ENCODE measurements at places on chromosomes 4 and X.
A peak's percentile ranks its signal among the peaks of the same experiment; 100 is the strongest.

DNA sequence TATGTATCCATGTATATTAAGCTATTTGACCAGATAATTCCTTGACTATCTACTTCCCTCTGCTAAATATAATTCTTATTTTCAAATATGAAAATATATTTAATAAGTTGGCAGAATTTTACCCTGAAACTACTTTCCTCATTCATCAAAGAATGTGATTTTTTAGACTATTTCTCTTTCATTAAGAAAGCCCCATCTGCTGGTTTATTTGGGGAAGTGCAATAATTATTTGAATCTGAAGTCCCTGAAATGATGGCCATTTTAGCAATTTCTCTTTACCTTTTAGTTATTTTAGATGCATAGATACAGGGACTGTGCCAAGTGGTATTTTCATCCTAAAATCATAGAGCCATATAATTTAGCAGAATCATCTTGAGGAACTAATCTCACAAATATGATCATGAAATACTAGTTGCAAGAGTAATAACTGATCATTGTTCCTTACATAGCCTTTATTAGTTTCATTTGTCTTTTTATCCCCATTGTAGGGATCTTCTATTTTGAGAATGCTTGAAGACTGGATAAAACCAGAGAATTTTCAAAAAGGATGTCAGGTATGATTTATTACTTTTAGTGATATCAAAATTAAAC lies 39.0 kb downstream of the ENPEP start:
- no peaks in the 10 kb centered on the region for H3K36me3 ChIP-seq
- peaks cover under 1% of the 10 kb centered on the region for H3K27me3 ChIP-seq
- peak overlapping the region; percentile 13 for H3K4me3 ChIP-seq
- no peak overlapping the region for H3K27ac ChIP-seq
- DNase-seq, result no peak

- no peak overlapping the region for H3K4me3 ChIP-seq
- H3K27me3 ChIP-seq, result no peaks in the 10 kb centered on the region
- H3K27ac ChIP-seq, result no peak overlapping the region
- no peak for DNase-seq
- H3K4me1 ChIP-seq, result peaks cover under 1% of the 10 kb centered on the region
These were observed 73.8 kb upstream of the MXD4 start for GRCh38 chr4:2335729-2336101.

- no peak for DNase-seq
- no peaks in the 10 kb centered on the region for H3K27me3 ChIP-seq
- H3K4me3 ChIP-seq, result no peak overlapping the region
- no peaks in the 10 kb centered on the region for H3K4me1 ChIP-seq
- no peak overlapping the region for H3K27ac ChIP-seq
- H3K36me3 ChIP-seq, result no peaks in the 10 kb centered on the region
These were observed 343.9 kb downstream of the UNC5C start for GRCh38 chr4:95204873-95205272.

- no peaks in the 10 kb centered on the region for H3K27me3 ChIP-seq
- peaks cover 44% of the 10 kb centered on the region for H3K4me1 ChIP-seq
- peak within 1 kb of the TSS; percentile 99 for H3K27ac ChIP-seq
These were observed at the start of gene SEL1L3 for GRCh38 chr4:25862411-25863346. Gene SEL1L3, minus strand, starts transcription at chr4:25862988. Its CDS starts 152 bp downstream, at chr4:25862836.

DNA sequence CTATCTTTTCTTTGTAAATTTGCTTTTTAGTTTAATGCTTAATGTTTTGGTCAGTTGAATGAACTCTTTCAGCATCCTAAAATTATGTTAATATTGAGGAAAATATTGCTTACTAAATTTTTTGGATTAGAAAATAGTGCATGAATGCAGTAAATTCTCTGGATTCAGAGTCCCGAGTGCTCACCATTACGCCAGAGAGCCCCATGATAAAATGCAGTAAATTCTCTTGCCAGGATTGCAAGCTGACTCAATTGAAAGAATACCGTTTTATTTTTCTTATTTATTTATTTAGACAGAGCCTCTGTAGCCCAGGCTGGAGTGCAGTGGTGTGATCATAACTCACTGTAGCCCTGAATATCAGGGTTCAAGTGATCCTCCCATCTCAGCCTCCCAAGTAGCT lies 60.9 kb upstream of the ENPEP start:
- no peak overlapping the region for H3K27ac ChIP-seq
- no peaks in the 10 kb centered on the region for H3K36me3 ChIP-seq
- DNase-seq, result no peak

DNA sequence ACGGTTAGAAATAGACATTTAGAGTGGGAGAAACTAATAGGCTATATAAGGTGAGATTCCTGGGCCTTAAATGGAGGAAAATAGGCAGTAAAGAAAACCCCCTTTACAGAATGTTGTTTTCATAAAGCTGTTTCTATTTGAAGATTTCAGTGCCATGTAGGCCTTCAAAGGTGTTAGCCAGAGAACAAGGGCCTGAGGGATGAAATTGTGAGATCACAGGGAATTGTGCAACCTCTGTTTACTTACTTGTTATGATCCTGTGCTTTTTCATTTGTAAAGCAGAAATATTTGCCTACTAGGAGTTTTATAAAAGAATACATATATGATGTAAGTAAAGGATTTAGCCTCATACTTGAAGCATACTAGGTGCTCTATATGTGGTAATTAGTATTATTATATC lies 272.9 kb upstream of the ARX start:
- no peaks in the 10 kb centered on the region for H3K4me1 ChIP-seq
- no peak overlapping the region for H3K27ac ChIP-seq
- no peaks in the 10 kb centered on the region for H3K27me3 ChIP-seq
- H3K4me3 ChIP-seq, result no peak overlapping the region

DNA sequence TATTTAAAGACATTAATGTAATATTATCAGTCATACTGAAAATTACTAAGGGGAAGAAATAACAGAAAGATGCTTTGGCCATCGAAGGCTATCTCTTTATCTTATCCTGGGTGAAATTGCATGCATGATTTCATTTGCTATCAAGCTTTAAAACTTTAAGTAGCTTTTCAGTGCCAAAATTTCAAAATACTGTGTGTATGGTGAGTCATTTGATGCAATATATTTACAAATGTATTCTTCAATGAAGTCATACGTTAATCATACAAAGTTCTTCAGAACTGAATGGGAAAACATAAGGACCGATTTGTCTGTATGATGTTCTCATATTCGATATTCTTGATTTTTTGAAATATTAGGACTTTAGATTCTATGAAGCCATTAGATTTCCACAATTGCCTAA lies 1295.8 kb upstream of the AGA start:
- no peaks in the 10 kb centered on the region for H3K27me3 ChIP-seq
- DNase-seq, result no peak
- no peaks in the 10 kb centered on the region for H3K4me1 ChIP-seq
- H3K4me3 ChIP-seq, result no peak overlapping the region
- H3K36me3 ChIP-seq, result peaks cover 2% of the 10 kb centered on the region

- H3K27me3 ChIP-seq, result no peaks in the 10 kb centered on the region
- no peak overlapping the region for H3K4me3 ChIP-seq
- no peaks in the 10 kb centered on the region for H3K4me1 ChIP-seq
- no peak overlapping the region for H3K27ac ChIP-seq
- no peak for DNase-seq
These were observed 127.1 kb upstream of the PCDH18 start for GRCh38 chr4:137659431-137659830.

- no peak overlapping the region for H3K4me3 ChIP-seq
- H3K4me1 ChIP-seq, result no peaks in the 10 kb centered on the region
- H3K27ac ChIP-seq, result no peak overlapping the region
- no peak for DNase-seq
These were observed 32.8 kb downstream of the TMEM144 start for GRCh38 chr4:158243071-158243470.

- DNase-seq, result no peak
- peaks cover 7% of the 10 kb centered on the region for H3K4me1 ChIP-seq
- H3K4me3 ChIP-seq, result no peak overlapping the region
- H3K27ac ChIP-seq, result no peak overlapping the region
- peaks cover 7% of the 10 kb centered on the region for H3K36me3 ChIP-seq
- no peaks in the 10 kb centered on the region for H3K27me3 ChIP-seq
These were observed 14.0 kb downstream of the MTM1 start for GRCh38 chrX:150582338-150582948.

DNA sequence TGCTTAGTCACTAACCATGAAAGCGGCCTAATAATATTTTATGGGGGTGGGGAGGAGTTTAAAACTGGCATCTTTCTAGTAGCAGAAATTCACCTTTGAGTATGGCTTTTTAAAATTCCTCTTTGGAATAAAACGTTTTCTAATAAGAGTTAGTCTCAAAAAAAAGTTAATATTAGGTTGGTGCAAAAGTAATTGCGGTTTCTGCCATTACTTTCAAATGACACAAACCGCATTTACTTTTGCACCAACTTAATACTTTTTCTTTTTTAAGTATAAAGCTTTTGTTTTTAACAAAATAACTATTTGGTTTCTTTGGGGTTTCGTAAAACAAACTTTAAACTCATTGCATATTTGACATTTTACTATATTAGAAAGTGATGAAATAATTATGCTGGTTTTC lies 68.4 kb downstream of the FBXO8 start:
- no peak overlapping the region for H3K4me3 ChIP-seq
- peaks cover 100% of the 10 kb centered on the region for H3K27me3 ChIP-seq
- H3K27ac ChIP-seq, result no peak overlapping the region
- DNase-seq, result no peak
- H3K36me3 ChIP-seq, result peaks cover 11% of the 10 kb centered on the region

DNA sequence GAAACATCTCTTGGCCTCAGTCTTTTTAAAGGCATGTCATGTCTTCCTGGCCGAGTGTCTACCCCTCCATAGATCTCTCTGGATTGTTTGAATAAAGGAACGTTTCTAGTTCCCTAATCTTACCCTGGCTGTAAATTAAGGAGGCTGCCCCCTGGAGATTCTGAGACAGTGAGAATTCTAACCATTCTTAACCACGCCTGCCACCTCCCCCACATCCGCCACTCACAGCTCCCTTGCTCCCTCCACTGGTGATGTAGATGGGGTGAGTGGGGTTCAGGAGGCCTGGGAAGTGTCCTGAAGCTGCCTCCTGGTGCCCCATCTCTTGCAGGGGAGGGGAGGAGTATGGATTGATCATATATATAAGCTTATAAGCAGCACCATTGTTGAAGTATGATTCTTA lies 48.0 kb upstream of the TRIM2 start:
- no peak for DNase-seq
- peaks cover 86% of the 10 kb centered on the region for H3K27me3 ChIP-seq
- no peak overlapping the region for H3K4me3 ChIP-seq
- H3K4me1 ChIP-seq, result peaks cover 22% of the 10 kb centered on the region
- no peak overlapping the region for H3K27ac ChIP-seq
- peaks cover 3% of the 10 kb centered on the region for H3K36me3 ChIP-seq

DNA sequence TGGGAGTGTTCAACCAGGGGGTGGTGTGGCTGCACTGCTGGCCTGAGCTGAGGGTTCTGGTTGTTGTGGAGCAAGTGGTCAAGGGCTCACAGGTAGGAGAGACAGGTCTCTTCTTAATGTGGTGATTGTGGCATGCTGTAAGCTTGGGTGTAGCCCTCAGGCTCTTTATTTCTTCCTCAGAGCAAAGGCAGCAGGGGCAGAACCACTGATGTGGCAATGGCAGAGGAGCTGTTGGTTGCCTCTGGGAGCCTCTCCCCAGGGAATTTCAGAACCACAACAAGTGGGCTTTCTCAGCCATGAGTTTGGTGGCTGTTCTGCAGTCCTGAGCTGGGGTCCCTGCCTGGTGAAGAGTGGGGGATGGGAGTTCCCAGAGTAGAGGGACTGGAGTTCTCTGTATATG lies 1017.2 kb downstream of the SH3BGRL start:
- no peak overlapping the region for H3K27ac ChIP-seq
- H3K27me3 ChIP-seq, result no peaks in the 10 kb centered on the region
- H3K4me3 ChIP-seq, result no peak overlapping the region
- no peaks in the 10 kb centered on the region for H3K36me3 ChIP-seq

DNA sequence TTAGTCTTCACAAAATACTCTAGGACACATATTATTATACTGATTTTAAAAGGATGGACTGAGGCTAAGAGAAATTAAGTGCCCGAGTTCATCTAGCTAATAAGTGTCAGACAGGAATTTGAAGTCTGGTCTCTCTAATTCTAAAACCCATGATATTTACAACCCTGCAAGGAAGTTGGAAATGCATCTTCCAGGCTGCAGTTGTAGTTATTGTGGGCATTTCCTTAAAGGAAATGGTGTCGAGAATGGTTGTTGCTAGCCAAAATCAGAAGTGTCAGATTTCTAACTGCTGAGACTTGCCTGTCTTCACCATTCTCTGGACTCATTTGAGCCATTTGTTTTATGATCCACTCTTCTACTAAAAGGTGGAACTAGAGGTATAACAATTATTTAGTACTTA lies 82.5 kb downstream of the FAT4 start:
- no peak for DNase-seq
- no peaks in the 10 kb centered on the region for H3K27me3 ChIP-seq
- no peak overlapping the region for H3K4me3 ChIP-seq
- H3K27ac ChIP-seq, result no peak overlapping the region

DNA sequence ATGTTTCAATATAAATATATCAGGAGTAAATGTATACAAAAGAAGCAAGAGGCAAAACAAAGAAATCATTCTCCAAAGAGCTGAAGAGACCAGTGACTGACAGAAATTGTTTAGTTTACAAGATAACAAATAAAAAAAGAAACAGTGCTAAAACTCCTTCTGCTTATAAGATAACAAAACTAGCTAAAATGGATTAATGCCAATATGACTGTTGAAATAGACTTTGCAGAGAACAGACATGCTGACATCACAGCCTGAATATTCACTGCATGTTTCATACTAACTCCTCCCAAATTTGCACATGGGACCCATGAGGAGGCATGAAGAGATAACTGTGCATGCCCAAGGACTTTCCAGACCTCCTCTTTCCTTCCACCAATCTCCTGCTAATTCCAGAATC lies 6.2 kb upstream of the GABRA4 start:
- no peaks in the 10 kb centered on the region for H3K36me3 ChIP-seq
- peaks cover 35% of the 10 kb centered on the region for H3K27me3 ChIP-seq
- H3K4me1 ChIP-seq, result no peaks in the 10 kb centered on the region
- DNase-seq, result no peak
- H3K27ac ChIP-seq, result no peak overlapping the region

GRCh38 chrX:41002026-41002425 lies 83.2 kb upstream of the USP9X start:
- H3K36me3 ChIP-seq, result no peaks in the 10 kb centered on the region
- no peak for DNase-seq
- H3K27me3 ChIP-seq, result no peaks in the 10 kb centered on the region
- no peak overlapping the region for H3K27ac ChIP-seq

- DNase-seq, result no peak
- no peaks in the 10 kb centered on the region for H3K27me3 ChIP-seq
- peaks cover 37% of the 10 kb centered on the region for H3K36me3 ChIP-seq
These were observed 37.1 kb downstream of the SMARCAD1 start for GRCh38 chr4:94244829-94245185.

- peaks cover 36% of the 10 kb centered on the region for H3K27me3 ChIP-seq
- H3K36me3 ChIP-seq, result no peaks in the 10 kb centered on the region
- no peak for DNase-seq
- H3K27ac ChIP-seq, result no peak overlapping the region
- no peaks in the 10 kb centered on the region for H3K4me1 ChIP-seq
These were observed 25.7 kb upstream of the SHISA3 start for GRCh38 chr4:42371305-42372252.

GRCh38 chr4:115054836-115055235 lies 58.6 kb downstream of the NDST4 start:
- H3K36me3 ChIP-seq, result no peaks in the 10 kb centered on the region
- DNase-seq, result no peak
- H3K27ac ChIP-seq, result no peak overlapping the region
- H3K4me1 ChIP-seq, result no peaks in the 10 kb centered on the region
- no peak overlapping the region for H3K4me3 ChIP-seq

Measured in central memory CD8-positive, alpha-beta T cell (primary cell).